ENCODE measurements at places on chromosomes 11 and 22. TPM values are rescaled to one million over a fixed set of nuclear protein-coding genes. Genes with fewer than 3 reads are reported as not detected.
A peak's percentile ranks its signal among the peaks of the same experiment; 100 is the strongest.

Gene CALCB
- 0.50 TPM for total RNA-seq

GRCh38 chr11:93487032-93487483 is 56.1 kb downstream of the SMCO4 start:
- peak; percentile 67 for DNase-seq

Gene CARNS1
- 0.92 TPM for total RNA-seq

Gene AAMDC
- 22.0 TPM for total RNA-seq

GRCh38 chr11:15730995-15731385 is 616.3 kb downstream of the INSC start:
- no peak for DNase-seq

Gene LDHAL6A
- not detected for total RNA-seq

- DNase-seq: no peak
Measured at GRCh38 chr11:2523821-2524391, 79.1 kb downstream of the KCNQ1 start.

Gene OR8D1
- total RNA-seq: not detected

DNA sequence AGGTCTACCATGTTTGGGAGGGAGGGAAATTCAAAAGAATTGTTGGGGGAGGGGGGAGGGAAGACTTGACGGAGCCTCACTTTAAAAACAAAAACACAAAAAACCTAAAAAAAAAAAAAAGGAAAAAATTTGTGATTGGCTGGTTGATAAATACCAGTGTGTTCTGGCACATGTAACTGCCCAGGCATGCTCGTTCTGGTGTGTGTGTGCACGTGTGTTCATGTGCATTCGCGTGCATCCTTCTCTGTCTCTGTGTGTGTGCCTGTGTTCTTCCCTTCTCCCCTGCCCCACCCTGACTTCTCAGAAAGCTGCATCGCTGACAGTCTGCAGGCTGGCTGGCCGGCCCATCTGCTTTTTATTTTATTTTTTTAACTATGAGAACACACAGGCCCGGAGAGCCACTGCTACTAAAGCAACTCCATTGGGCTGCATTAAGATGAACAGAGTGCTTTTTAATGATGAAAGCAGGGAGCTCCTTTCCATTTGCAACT is 22.6 kb upstream of the ADSL start:
- DNase-seq: peak; percentile 48

- no peak for DNase-seq
Measured at GRCh38 chr11:85540635-85541205, 86.4 kb downstream of the DLG2 start.

GRCh38 chr22:29330753-29331152 is 15.3 kb upstream of the RASL10A start:
- DNase-seq: no peak

Data from hepatocyte (in vitro differentiated cells).